Fibroblast of pulmonary artery (primary cell): ENCODE measurements at places on chromosomes 7 and 10.

DNA sequence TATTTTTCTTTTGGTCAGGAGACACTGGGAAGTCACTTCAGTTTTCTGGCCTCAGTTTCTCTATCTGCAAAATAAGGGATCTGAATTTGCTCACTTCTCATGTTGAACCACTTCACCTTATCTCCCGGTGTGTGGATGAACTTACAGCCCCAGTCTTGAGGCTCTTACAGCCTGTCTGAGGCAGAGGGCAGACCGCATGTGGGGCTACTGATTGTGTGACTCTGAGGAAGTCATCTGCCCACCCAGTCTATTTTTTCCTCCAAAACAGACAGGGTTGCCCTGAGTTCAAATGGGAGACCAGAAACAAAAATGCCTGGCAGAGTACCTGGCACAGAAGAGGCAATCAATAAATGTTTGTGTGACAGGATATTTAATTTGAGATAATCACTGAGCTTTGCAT is 78.3 kb downstream of the LRMDA start:
- DNase-seq, result no peak

- peak; percentile 59 for DNase-seq
Observed at GRCh38 chr10:110859973-110860376, 11.8 kb upstream of the PDCD4 start.

GRCh38 chr7:101419831-101420230 is 57.2 kb downstream of the COL26A1 start:
- DNase-seq, result no peak

- DNase-seq, result no peak
Observed at GRCh38 chr10:5953676-5954075, 23.7 kb downstream of the IL15RA start.

DNA sequence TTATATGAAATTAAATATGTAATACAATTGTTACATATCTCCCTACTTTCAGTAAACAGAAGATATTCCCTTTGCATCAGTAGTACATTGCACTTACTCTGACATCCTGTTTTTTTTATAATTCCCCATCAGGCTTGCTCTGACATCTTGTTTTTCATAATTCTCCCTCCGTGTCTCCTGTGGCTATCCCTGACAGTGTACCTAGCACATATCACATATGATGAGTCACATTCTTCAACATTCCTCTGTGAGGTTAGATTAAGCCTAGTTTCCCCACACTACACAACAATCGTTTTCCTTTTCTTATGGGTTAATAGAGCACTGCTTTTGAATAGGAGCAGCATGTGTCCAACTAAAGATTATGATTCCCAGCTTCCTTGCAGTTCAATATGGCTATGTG is 250.6 kb upstream of the NPVF start:
- DNase-seq, result no peak

- no peak for DNase-seq
Observed at GRCh38 chr10:132738454-132739224, 47.3 kb downstream of the NKX6-2 start.

GRCh38 chr7:55369427-55370400 is 4.6 kb downstream of the LANCL2 start:
- DNase-seq, result peak; percentile 86

GRCh38 chr7:25521236-25521635 is 292.9 kb upstream of the NPVF start:
- DNase-seq, result no peak

DNA sequence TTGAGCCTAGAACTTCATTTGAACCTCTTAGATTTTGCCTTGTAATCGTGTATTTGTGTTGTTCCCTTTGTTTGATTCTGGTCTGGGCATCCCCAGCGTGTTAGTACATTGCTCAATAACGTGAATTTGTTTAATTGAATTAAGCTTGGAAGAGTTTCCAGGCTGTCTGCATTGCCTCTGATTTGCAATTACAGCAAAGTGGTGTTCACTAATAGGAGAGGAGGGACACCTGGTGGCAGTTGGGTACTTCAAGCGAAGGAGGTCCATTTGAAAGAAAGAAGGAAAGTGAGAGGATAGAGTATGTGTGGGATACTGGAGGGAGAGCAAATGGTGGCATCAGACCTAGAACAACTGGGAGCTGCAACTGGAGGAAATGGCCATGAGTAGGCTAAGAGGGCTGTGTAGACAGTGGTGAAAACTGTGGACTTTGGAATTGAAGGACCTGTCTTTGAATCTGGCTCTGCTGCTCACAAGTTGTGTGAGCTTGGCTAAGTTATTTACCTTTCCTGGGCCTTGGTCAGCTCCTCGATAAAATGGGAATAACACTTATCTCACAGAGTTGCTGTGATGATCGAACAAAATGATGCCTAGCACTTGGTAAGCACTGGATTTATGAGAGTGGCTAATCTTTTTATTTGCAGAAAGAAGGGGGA is 15.1 kb downstream of the LSMEM1 start:
- DNase-seq, result peak; percentile 77

GRCh38 chr10:33927347-33927746 is 592.9 kb upstream of the NRP1 start:
- peak; percentile 29 for DNase-seq

DNA sequence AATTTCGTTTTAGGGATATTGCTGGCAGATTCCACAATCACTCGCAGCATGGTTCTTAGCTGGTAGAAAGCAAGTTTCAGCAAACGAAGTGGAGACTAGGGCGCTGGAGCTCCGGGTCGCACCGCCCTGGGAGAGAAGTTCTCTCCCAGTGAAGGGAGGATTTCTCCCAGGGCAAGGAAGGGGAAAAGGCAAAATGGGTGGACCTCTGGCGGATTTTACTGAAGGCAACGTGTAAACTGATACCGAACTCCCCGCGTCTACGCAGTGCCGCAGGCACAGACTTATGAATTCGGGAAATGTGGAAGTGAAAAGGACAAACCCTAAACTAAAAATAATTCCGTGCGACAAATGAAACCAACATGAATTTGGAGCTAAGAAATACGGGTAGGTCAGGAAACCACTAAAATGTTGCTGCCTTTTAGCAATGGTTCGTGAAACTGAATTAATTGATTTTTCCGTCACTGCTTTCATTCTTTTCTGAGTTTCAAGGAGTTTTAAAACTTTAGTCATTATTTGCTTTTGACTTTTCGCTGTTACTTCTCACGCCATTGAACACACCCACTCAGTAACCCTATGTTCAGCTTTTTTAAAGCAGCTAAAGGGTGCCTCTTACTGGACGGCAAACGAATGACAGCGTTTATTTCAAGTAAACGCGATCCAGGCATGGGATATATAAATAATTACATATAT is at the start of gene MYOF:
TSS of gene MYOF (minus strand) at position 190 of the 690 bp plus-strand sequence. CDS start at position 50, 140 bp downstream.
- DNase-seq, result peak; percentile 91

DNA sequence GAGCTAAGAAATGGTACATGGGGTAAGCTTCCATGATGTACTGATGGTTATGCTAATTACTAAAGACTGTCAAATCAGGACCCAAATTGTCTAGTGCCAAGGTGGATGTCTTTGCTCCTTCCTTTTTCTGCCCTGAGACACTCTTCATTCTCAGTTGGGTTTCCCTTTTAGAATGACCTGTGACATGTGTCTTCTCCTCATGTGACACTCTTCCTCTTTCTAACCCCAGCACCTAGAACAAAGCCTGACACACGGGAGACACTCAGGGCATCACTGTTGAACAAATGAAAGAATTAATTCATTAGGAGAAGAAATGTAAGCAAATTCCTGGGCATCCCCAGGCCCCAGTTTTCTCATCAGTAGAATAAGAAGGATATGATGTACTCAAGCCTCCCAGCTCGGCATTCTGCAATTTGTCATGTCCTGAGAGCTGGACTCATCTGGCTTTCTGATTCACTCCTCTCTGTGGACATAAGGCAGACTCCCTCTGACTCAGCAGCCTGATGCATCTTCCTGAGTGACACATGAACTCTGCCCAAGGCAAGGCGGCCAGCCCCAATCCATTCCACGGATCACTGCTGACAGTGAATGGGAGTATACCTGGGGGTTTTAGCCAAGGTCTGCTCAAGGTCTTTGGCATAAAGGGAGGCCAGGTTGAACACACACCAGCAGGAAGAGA is 473.8 kb downstream of the KCNMA1 start:
- peak; percentile 95 for DNase-seq

- DNase-seq, result no peak
Observed at GRCh38 chr10:92062273-92062672, 138.7 kb downstream of the BTAF1 start.

DNA sequence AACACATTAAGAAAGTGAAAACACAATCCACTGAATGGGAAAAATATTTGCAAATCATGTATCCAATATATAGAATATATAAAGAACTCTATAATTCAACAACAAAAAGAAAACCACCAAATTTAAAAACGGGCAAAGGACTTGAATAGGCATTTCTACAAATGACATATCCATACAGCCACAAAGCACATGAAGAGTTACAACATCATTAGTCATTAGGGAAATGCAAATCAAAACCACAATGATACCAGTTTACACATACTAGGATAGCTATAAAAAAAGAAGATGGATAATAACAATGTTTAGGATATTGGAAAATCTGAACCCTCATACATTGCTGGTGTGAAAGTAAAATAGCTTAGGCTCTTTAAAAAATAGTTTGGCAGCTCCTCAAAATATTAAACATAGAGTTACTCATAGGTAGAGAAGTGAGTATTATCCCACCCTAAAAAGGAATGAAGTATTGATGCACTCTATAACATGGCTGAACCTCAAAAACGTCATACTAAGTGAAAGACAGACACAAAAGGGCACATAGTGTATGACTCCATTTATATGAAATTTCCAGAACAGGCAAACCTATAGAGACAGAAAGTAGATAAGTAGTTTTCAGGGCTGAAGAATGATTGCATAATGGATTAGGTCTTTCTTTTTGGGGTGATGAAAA is 4.5 kb downstream of the ZPBP start:
- DNase-seq, result no peak

- peak; percentile 86 for DNase-seq
Observed at GRCh38 chr10:91551856-91552255, 81.0 kb downstream of the PPP1R3C start.

- DNase-seq, result peak; percentile 58
Observed at GRCh38 chr7:136114966-136115762, 138.0 kb upstream of the MTPN start.

DNA sequence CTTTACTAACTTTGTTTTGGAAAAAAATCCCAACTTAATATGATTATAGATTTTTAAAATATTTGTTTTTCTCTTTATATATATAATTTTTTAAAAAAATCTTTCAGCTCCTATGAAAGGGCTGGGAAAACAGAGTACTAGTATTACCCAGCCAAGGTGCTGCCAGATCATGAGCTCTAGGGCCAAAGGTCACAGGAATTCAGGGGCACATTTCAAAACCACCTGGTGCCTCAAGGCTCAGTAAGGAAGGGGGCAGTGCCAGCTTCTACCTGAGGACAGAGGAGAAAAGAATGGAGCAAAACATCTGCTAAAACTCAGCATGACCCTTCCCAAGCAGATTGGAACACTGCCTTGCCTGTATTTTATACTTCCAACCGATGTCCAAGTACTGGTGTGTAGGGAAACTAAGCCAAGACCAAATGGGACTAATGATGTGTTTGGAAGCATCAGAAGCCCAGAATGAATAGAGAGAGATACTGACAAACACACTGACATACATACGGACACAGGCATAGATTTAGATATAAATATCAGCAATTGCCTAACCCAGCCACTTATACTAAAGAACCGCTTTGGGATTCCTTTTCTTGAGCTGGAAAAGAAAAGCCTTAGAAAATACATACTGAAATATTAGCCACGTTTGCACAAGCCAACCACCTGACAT is 667.3 kb downstream of the PARD3 start:
- no peak for DNase-seq

- no peak for DNase-seq
Observed at GRCh38 chr10:119406601-119407253, 135.8 kb downstream of the RGS10 start.

GRCh38 chr7:10034843-10035556 is 938.7 kb upstream of the PHF14 start:
- DNase-seq, result no peak

- DNase-seq, result peak; percentile 53
Observed at GRCh38 chr7:129721068-129721467, 109.5 kb downstream of the NRF1 start.

DNA sequence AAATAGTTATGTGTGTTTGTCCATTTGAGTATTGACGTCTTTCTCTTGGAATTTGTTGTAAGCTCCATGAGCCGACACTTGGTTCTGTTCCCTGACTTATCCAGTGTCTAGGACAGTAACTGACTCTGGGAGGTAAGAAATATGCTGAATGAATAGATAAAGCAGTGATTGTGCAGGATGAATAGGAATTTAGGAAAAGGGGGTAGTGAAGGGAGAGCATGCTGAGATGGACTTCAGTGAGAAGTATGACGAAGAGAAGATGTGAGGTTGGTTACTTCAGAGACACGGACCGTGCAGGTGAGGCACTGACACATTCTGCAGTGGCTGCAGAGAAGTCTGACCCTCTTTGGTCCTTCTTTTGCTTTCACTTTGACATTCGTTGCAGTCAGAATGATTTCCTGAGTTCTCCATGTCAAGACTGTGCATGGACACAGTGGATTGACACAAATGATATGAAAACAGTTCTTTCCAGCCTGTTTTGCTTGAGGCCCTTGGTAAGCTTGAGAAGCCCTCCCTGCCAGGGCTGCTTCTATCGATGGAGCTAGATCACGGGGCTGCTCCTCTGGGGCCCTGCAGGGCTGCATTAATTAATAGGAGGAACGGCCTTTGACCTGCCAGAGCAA is 261.5 kb upstream of the SORCS1 start:
- peak; percentile 17 for DNase-seq

GRCh38 chr7:27910326-27910725 is 170.4 kb downstream of the TAX1BP1 start:
- DNase-seq, result no peak

GRCh38 chr7:106064771-106065574 is 47.1 kb downstream of the SYPL1 start:
- DNase-seq, result peak; percentile 96

- DNase-seq, result peak; percentile 86
Observed at GRCh38 chr7:44637788-44638594, 31.6 kb downstream of the OGDH start.

DNA sequence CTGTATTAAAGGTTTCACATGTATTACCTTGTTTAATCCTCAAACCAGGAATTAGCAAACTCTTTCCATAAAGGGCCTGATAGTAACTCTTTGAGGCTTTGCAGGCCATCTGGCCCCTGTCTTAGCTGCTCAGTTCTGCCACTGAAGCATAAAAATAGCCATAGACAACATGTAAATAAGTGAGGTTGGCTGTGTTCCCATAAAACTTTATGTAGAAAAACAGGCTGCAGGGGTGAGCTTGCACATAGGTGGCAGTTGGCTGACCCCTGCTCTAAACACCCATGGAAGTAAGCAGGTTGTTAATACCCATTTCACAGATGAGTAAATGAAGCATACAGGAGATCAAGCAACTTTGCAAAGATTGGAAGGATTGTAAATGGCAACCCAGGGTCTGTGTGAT is 1279.2 kb upstream of the AUTS2 start:
- DNase-seq, result no peak

GRCh38 chr10:18505456-18506118 is 145.8 kb downstream of the NSUN6 start:
- DNase-seq, result peak; percentile 54

DNA sequence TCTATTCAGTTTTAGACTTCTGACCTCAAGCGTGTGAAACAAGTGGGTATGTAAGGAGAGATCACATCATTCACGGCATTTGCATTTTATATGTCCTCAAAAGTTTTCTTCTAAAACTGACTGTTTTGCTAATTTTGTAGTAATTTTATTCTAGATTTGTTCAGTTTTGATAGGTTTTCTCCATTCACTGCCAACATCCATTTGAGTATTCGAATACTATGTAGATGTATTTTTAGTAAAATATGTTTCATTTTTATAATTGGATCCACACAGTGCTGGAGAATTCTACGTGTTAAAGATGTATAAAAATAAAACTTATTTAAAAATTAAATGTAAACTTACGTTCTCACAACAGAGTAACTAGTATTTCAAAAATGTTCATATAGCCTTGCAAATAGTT is 503.0 kb downstream of the CNTNAP2 start:
- no peak for DNase-seq
